ENCODE measurements at places on chromosomes 7 and 10. TPM values are rescaled to one million over a fixed set of nuclear protein-coding genes. Genes with fewer than 3 reads are reported as not detected.

The TRIL gene
- 8.8 TPM for total RNA-seq

The ADIRF gene
- total RNA-seq = not detected

The AKR1C2 gene
- total RNA-seq = 22.8 TPM

The SYT15B gene
- total RNA-seq = under 0.01 TPM

The RELN gene
- total RNA-seq = 67.9 TPM

The C7orf57 gene
- total RNA-seq = 1.3 TPM

The SLC26A4 gene
- 16.0 TPM for total RNA-seq

The GTPBP10 gene
- total RNA-seq = 24.7 TPM

The C10orf53 gene
- not detected for total RNA-seq

The BTBD16 gene
- not detected for total RNA-seq

The ZNF138 gene
- total RNA-seq = 102 TPM

The EEF1AKMT2 gene
- total RNA-seq = 66.0 TPM
